ENCODE measurements at places on chromosomes 4 and X.

- peak; percentile 68 for DNase-seq
Observed at GRCh38 chr4:101201421-101201820, 145.9 kb downstream of the PPP3CA start.

DNA sequence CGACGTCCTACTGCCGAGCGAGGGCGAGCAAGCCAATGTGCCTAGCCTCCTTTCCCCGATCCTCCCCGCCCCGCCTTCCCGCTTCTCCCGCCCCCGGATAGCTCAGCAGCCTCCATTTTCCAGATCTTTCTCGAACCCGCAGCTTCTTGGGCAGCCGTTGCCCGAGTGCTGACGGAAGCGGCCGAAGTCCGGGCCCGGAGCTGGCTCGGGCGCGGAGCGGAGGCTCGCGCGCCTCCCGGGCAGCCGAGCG, 172 bp upstream of the HSPA4L start:
- peak; percentile 16 for DNase-seq

GRCh38 chr4:39950861-39951481, 26.7 kb downstream of the PDS5A start:
- DNase-seq, result peak; percentile 21

GRCh38 chr4:40750461-40751258, 905 bp downstream of the NSUN7 start:
- DNase-seq, result no peak

GRCh38 chrX:68997911-68998310, 167.3 kb downstream of the PJA1 start:
- no peak for DNase-seq

- no peak for DNase-seq
Observed at GRCh38 chrX:134715930-134716619, 57.8 kb upstream of the PLAC1 start.

GRCh38 chr4:5788144-5788543, 77.1 kb downstream of the EVC start:
- no peak for DNase-seq

DNA sequence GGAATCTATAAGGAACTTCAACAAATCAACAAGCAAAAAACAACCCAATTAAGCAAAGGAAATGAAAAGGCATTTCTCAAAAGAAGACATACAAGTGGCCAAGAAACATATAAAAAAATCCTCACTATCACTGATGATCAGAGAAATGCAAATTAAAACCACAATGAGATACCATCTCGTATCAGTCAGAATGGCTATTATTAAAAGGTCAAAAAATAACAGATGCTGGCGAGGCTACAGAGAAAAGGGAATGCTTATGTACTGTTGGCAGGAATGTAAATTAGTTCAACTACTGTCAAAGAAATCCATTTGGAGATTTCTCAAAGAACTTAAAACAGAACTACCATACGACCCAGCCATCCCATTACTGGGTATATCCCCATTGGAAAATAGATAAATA, 292.4 kb upstream of the FAT1 start:
- no peak for DNase-seq

DNA sequence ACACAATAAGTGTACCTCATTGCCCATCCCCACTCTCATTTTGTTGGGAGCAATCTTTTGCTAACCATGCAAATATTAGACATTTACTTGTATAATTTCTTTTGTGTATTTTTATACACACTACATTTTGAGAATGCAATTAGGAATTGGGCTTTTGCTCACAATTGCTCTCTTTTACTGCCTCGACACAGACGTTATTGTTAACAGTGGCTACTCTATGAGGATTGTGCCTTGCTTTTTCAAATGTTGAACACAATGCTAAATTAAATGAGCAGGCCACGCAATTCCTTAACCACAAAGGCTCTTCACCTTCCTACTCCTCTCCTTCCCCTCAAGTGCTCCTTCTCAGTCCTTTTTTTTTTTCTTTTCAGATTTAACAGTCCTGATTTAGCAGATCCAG, 42.8 kb upstream of the HPF1 start:
- no peak for DNase-seq

GRCh38 chrX:14029425-14030173, at the start of gene GEMIN8:
GEMIN8 (minus strand) TSS chrX:14029892; CDS start chrX:14021478, 8,414 bp downstream.
- DNase-seq, result peak; percentile 79

- DNase-seq, result peak; percentile 93
Observed at GRCh38 chrX:150365990-150366911, 3.1 kb downstream of the MAMLD1 start.

DNA sequence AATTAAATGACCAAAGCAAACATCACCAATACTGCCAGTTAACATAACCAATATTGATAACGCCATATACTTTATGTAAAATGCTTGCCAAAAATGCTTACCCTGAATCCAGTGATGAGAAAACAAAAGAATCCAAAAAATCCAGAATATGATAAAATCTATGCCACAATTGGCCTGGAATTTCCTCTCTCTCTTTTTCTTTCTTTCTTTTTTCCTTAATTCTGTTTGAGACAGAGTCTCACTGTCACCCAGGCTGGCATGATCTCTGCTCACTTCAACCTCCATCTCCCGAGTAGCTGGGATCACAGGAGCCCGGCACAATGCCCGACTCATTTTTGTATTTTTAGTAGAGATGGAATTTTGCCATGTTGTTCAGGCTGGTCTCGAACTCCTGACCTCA, 9.8 kb upstream of the SLC7A11 start:
- DNase-seq, result no peak

GRCh38 chrX:31608638-31609037, 536.8 kb upstream of the FTHL17 start:
- no peak for DNase-seq
